ENCODE measurements at places on chromosomes 2 and 18.

DNA sequence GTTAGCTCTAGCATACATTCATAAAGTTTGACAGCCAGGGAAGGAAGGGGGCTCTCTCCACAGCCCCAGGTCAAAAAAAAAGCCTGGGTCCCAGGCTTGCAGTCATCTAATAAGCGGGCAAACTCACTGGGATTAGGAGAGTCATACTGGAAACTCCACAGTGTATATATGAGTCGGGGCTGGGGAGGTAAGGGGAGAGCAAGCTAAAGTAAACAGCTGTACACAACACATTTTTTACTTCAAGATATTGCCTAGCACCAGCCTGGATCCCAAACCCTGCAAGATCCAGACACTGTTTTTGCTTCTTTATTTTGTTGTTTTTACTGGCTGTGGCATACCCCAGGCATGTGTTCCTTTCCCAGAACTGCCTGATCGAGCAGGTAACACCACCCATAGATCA is 291.3 kb upstream of the TANK start:
- no peak for DNase-seq

GRCh38 chr2:151523850-151524249 is 114.1 kb downstream of the RIF1 start:
- DNase-seq, result no peak

- DNase-seq, result no peak
Observed at GRCh38 chr2:132448331-132448730, 31.7 kb downstream of the GPR39 start.

GRCh38 chr2:62447411-62447810 is 58.6 kb downstream of the TMEM17 start:
- DNase-seq, result no peak

DNA sequence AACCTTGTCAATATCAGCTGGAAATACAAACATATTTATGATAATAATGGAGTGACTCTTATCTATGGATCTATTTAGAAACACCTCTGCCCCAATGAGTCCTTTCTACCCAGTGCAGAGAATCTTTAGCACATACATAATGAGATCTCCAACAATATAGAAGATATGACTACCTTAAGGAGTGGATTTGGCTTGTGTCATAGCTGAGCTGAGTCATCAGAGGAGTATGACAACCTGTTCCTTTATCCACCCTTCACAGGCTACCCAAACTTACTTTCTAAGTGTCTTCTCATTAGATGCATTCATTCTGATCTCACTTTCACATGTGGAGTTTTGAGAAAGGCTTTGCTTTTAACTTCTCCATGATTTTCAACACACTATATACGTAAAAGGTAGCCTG is 1218.9 kb downstream of the DSC3 start:
- DNase-seq, result no peak

DNA sequence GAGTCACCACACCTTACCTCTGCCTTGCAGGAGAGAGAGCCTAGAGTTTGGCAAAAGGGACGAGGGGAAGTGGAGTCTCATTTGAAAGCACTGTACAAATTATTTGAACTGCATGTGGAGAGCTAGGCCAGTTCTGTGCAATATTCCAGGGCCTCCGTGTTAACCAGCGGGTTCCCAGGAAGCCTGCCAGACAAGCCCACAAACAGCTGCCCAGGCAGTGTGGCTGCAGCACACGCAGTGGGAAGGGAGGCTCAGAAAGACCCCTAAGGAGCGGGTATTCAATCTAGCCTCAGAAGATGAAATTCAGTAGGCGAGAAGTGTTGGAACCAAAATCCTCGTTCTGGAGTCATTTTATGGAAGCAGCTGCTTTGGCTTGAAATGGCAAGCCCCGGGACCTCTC is 30.7 kb downstream of the CNGA3 start:
- no peak for DNase-seq

DNA sequence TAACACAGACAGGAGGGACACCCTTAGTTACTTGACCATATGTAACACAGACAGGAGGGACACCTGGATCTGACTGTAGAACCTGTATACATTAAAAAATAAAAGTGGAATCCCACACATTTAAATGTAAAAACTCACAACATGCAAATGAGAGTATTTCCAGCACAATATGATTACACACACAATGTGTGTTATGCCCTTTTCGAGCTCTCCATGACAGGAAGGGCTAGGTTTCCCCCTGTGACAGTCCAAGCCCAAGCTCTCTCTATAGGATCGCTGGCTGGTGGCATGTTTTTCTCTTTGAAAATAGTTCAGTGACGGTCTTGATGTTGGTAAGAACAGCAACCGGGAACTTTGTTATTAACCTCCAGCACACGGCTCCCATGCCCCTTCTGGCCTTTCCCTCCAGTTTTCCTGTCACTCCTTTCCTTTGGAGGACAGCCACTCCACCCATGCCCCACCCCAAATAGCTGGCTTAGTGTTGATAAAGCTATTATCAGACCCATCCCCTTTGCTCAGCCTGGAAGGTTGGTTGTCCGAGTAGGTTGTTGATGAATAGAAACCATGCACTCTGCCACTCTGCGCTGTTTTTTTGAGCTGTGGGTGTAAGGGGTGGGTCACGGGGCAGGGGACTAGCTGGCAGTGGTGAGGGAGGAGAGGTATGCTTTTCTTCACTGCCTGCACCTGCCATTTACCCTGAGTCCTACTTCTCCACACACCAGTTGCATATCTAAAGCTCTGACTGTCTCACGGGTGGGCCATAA is 2.7 kb downstream of the RASGRP3 start:
- DNase-seq, result peak; percentile 43

DNA sequence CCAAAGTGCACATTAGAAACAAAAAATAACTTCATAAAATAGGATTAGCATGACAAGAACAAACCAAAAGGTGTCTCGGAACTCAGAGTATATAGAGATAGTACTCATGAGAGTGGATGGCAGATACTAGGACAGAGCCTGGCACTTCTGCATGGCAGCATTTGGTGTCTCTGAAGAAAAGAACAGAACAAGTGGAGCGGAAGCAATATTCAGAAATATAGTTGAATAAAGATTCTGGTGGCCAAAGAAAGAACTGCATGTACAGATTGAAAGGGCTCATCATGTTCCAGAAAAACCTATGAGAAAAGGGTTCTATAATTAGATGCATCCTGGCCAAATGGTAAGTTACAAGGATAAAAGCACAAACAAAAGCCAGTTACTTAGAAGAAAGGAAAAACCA is 90.9 kb downstream of the CCDC138 start:
- DNase-seq, result no peak

GRCh38 chr2:217242947-217243346 is 383.1 kb upstream of the TNP1 start:
- DNase-seq, result no peak

- no peak for DNase-seq
Observed at GRCh38 chr18:78856569-78857313, 122.9 kb upstream of the SALL3 start.

DNA sequence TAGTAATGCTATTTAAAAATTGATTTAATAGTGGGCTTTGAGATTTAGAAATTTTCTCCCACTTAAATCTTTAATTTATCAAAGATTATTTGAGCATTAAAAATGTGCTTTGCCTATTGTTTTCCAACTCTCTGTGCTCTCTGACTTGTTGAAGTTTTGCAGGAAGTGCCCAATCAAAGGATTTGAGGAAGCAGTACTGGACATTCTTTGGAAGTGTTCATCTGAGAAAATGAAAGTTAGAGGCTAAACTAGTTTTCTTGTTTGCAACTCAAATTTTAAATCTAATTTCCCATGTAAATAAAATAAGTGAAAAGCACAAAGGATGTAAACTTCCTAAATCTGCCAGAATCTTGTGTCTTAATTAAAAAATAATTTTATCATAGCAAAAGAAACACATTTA is 89.1 kb downstream of the CAMKMT start:
- no peak for DNase-seq

GRCh38 chr2:66174491-66174890 is 260.4 kb upstream of the MEIS1 start:
- no peak for DNase-seq

DNA sequence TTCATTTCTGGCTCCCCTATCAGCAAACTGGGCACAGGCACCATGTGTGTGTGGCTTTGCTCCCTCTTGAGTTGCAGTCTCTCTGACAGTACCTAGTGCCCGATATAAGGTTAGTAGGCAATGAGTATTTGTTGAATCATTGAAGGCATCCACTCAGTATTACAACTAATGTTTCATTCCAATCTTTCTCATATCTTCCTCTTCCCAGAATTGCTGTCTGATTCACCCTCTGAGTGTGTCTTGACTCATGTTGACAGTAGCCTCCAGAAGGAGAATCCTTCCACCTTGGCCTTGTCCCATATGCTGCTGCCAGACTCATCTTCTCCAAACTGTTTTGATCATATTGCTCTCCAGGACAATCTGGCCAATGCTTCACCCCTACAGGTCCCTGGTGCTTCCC is 202.5 kb downstream of the LRRTM1 start:
- no peak for DNase-seq

GRCh38 chr2:32003791-32004190 is 7.0 kb downstream of the MEMO1 start:
- DNase-seq, result no peak

DNA sequence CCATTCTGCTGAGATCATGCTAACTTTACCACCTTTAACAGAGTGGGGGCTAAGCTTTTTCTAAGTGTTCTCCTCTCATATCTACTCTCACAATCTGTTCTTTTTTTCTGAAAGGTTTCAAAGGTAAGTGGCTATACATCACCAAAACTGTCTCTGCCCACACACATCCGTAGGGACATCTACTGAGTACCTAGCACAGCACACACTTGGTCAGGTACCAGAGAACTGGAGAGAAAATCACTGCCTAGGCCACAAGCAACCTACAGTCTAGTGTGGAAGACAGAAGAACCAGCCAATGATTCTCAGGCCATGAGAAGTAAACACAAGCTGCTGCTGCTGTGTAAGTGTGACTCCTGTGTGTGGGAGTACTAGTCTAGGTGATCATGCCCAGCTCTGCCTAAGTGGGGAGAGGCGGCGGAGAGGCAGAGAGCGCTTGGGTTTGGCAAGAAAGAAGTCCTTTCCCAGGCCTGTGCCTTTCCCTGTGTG is 176.1 kb upstream of the ZFP36L2 start:
- DNase-seq, result no peak

DNA sequence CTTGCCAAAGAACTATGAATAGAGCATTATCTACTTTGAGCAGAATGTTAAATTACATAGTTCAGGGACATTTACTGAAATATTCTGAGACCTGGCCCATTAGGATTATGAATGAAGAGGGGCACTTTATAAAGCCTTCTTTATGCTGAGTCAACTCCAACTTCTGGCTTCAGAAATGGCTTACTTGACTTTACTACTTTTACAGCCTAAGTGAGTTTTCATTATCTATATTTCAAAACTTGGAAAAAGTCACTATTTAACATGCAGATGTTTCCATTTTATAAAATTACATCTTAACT is 37.7 kb downstream of the SESTD1 start:
- no peak for DNase-seq

- no peak for DNase-seq
Observed at GRCh38 chr2:118850168-118850900, 2.9 kb upstream of the EN1 start.

GRCh38 chr2:11753452-11753885 is 7.0 kb downstream of the LPIN1 start:
- peak; percentile 81 for DNase-seq

DNA sequence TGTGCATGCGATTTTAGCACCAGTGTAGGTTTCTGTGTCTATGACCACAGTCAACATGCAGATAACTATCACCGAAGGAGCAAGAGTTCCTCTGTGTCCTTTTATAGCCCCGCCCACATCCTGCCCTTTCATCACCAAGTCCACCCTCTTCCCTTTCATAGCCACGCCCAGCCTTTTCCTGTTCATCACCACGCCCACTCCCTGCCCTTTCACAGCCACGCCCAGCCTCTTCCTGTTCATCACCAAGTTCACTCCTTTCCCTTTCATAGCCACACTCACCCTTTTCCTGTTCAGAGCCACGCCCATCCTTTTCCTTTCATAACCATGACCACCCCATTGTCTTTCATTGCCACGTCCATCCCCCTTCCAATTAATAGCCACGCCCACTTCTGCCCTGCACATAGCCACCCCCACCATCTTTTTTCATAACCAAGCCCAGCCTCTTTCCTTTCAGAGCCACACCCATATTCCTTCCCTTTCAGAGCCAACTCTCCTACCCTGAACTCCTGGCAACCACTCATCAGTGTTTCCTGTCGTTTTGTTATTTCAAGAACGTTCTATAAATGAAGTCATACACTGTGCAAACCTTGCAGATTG is 273.9 kb downstream of the MYT1L start:
- no peak for DNase-seq

GRCh38 chr2:173401716-173402326 is 47.1 kb downstream of the CDCA7 start:
- no peak for DNase-seq

GRCh38 chr2:211049321-211050018 is 493.1 kb downstream of the CPS1 start:
- DNase-seq, result no peak

DNA sequence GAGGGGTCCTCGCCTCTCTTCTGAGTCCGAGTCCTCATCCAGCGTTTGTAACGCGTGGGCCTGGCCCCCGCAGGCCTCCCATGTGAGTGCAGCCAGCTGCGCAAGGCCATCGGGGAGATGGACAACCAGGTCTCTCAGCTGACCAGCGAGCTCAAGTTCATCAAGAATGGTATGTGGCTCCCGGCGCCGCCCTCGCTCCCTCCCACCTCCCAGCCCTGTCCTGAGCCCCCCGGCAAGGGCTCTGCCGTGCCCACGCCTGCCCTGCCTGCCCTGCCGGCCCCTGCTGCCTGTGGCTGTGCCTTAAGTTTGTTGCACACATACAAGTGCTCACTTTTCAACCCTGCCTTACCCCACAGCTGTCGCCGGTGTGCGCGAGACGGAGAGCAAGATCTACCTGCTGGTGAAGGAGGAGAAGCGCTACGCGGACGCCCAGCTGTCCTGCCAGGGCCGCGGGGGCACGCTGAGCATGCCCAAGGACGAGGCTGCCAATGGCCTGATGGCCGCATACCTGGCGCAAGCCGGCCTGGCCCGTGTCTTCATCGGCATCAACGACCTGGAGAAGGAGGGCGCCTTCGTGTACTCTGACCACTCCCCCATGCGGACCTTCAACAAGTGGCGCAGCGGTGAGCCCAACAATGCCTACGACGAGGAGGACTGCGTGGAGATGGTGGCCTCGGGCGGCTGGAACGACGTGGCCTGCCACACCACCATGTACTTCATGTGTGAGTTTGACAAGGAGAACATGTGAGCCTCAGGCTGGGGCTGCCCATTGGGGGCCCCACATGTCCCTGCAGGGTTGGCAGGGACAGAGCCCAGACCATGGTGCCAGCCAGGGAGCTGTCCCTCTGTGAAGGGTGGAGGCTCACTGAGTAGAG is 14.4 kb upstream of the ALLC start:
- DNase-seq, result no peak

DNA sequence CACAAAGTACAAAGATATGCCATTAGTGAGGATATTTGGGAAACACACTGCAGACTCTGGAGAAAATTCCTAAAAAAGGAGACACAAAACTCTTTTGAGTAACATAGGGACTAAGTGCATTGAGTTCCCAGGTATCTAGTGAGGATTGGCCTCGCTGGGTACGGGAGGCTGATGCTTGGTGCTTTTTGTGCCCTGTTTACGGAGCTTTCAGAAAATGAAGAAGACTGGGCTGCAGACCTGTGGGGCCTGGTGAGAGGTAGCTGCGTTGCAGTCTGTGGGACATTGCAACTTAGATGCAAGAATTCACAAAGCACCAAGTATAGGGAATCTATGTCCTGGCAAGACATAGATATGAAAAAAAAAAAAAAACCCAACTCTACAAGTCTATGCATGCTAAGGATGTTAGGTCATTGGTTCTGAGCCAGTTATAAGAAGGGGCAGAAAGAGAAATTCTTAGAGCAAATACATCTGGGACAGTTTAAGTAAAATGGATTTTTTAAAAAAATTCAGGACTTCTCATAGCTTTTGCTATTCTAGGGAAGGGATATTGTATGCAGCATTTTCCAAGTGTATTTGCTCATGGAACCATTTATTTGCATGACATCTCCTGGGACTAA is 156.0 kb downstream of the SLC4A3 start:
- DNase-seq, result no peak

Data from germinal center (tissue), 1 donor.